Left lobe of liver (tissue), 2 donors: ENCODE measurements at places on chromosomes 12 and 14.

- no peak for DNase-seq
These were observed 9.5 kb upstream of the SAV1 start for GRCh38 chr14:50677527-50678063.

- no peak for DNase-seq
These were observed 1.0 kb upstream of the KRT18 start for GRCh38 chr12:52947738-52948423.

- no peak for DNase-seq
These were observed 288.4 kb downstream of the GXYLT1 start for GRCh38 chr12:41856228-41856627.

- DNase-seq: no peak
These were observed 233.2 kb upstream of the AMIGO2 start for GRCh38 chr12:47312808-47313426.

DNA sequence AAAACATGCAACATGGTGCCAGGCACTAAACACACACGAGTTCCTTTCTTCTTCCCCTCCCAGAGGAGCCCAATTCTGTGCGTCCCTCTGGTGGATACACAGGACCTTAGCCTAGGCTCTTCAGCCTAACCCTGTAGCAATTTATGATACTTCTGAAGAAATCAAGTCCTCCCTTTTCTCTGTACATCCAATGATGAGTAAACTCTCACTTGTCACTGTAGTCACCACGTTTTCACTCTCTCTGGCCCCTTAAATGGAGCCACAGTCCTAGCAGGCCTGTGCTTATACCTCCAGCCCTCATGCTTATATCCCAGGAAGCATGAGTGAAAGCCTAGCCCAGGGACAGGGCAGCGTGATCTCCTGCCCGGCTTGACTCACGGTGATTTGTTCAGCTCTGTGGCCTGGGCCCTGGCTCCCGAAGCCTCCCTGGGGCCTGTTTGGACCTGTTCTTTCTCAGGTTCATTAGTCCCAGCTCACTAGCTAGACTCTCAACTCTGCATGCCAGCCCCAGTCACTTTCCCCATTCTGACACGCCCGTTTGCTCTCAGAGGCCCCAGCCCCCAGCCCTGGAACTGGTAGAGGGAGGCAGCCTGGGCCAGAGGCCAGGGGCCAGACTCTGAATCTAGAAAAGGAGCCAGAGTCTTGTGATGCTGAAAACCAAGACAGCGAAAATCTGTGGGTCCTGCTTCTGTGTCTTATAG is 24.1 kb upstream of the PLEKHG3 start:
- no peak for DNase-seq

DNA sequence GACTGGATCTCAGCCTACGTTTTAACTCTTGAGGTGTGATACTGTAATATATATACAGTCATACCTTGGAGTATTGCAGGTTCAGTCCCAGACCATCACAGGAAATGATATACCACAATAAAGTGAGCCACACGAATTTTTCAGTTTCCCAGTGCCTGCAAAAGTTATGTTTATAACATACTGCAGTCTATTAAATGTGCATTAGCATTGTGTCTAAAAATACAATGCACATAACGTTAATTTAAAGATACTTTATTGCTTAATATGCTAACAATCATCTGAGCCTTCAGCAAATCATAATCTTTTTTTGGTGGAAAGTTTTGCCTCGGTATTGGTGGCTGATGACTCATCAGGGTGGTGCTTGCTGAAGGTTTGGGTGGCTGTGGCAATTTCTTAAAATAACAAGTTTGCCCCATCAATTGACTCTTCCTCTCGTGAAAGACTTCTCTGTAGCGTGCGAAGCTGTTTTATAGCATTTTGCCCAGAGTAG is 18.9 kb downstream of the PYROXD1 start:
- no peak for DNase-seq

DNA sequence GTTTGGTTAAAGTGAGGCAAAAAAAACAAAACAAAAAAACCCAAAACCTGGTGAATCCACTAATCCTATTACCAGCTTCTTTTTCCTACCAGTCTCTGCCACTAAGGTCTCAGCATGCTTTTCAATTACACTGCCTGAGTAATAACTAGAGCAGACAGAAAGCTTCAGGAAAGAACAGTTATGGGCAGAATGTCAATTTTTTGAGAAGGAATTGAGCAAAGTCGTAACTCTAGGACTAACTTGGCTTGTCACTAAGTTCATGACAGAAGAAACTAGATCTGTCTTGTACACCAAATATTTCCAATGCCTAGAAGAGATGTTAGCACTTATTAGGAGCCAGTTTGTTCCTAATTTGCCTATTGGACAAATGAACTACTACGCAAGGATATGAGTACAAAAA is 148.8 kb upstream of the CNOT2 start:
- no peak for DNase-seq

DNA sequence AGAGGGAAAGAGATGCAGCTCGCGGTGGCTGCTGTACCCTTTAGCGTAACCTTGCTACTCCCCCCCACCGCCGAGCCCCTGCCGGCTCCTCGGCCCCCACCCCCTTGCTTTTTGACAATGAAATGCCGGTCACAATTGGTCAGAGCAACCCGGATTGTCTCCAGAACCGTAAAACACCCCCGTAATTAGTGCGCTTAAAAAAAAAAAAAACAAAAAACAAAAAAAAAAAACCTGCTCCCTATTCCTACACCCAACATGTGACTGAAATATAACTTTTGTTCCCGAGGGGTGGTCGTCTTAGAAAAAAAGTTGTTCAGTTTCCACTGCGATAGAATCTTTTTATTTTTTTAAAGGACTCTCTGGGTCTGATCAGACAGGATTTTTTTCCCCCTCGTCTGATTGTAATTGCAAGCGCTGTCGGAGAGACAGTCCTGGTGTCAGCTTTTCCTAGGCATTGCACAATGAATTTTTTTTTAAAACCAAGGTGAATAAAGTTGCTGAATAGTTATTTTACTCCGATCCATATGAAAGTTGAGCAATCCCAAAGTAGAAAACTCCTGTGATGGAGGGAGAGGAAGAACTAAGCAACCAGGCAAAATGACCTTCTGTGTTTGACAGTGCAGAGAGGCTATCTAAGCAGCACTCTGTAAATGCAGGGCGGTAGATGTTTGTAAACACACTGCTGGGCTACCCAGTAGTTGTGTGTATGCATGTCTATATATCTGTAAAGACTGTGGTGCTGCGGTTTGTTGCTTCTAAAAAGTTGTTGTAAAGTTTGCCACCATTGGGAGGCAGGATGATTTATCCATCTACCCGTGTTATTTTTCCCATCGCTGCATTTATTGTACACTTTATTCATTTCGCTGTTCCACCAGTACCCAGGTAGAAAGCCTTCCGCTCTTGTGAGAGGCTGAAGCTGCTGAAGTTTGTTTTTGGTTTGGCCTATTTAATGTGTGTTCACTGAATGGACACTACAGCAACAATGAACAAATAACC is 1.1 kb downstream of the ETV6 start:
- DNase-seq: no peak

DNA sequence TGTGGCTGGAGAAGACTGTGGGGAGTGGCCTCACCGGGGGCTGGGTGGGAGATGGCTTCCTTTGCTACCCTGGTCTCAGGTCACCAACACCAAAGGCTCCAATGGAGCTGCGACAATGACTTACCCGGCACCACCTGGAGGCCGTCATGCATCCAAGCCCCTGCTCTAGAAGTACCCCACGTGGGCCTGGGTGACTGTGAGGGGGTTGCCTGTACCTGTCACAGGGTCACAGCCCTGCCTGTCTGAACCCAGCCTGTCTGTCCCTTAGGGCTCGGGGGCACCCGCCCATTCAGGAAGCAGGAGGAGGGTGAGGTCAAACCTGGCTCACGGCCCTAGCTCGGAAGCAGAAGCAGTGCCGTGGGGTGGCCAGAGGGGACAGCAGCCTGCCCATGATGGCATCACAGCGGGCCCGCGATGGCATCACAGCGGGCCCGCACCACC is 18.9 kb downstream of the ABCB9 start:
- no peak for DNase-seq

- no peak for DNase-seq
These were observed 243.7 kb downstream of the TMEM132D start for GRCh38 chr12:129659961-129660622.

DNA sequence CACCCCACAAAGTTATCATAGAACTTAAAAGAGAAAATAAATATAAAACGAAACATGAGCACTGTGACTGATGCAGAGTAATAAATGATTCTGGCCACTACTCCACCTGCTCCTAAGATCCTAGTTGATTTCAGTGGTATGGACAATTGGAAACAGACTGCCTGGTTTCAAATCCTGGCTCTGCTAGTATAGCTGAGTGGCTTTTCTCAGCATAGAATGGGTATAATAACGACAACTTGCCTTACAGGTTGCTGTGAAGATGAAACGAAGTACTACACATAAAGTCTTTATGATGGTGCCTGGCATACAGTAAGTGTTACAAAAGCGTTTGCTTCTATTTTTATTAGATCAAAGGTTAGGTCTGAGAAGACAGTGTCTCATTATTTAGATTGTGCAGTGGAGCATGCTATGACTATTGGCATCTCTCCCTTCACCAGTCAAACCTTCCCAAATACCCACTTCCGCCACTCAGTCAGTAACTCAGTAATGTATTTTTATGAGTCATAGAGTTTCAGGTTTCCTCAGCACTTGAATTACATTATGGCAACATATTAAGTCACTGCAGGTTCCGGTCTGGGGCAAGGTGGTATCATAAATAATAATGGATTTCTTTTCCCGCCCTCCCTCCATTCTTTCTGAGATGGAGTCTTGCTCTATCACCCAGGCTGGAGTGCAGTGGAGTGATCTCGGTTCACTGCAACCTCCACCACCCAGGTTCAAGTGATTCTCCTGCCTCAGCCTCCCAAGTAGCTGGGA is 29.7 kb upstream of the NR2C1 start:
- DNase-seq: no peak

GRCh38 chr12:63496654-63497053 is 171.6 kb downstream of the DPY19L2 start:
- no peak for DNase-seq
